ENCODE measurements at places on chromosomes 3 and 15.

DNA sequence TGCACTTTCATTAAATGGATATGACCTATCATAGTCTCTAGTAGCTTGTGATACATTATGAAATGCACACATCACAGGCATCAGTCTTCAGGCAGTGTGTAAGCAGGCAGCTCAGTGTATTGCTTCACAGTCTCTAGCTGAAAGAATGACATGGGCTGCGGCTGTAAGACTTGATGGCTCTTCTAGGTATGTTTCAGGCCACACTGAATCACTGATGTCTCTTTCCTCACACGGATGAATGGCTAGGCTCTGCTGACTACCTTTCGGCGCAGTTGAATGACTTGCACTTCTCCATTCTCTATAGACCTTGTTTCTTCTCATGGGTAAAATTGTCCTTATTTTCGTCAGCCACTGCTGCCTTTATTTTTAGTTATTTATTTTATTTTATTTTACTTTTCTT, 15.4 kb downstream of the APH1B start:
- no peak for DNase-seq

DNA sequence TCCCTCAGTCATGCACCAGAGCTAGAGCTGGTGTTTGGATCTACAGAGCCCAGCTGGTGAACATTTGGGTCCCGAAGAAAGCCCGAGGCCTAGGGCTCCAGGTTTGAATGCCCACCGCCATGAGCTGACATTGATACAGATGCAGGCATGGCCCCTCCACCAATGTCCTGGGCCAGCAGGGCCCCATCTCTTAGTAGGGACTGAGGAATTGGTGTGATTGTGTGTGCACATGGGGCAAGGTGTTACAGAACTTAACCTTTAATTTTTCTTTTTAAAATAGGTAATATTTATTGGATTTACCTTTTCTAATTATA, 11.0 kb downstream of the PODXL2 start:
- no peak for DNase-seq

- no peak for DNase-seq
Measured at GRCh38 chr3:50293079-50293801, 1.0 kb upstream of the IFRD2 start.

GRCh38 chr15:88704791-88705768, 66.3 kb downstream of the ISG20 start:
- no peak for DNase-seq

DNA sequence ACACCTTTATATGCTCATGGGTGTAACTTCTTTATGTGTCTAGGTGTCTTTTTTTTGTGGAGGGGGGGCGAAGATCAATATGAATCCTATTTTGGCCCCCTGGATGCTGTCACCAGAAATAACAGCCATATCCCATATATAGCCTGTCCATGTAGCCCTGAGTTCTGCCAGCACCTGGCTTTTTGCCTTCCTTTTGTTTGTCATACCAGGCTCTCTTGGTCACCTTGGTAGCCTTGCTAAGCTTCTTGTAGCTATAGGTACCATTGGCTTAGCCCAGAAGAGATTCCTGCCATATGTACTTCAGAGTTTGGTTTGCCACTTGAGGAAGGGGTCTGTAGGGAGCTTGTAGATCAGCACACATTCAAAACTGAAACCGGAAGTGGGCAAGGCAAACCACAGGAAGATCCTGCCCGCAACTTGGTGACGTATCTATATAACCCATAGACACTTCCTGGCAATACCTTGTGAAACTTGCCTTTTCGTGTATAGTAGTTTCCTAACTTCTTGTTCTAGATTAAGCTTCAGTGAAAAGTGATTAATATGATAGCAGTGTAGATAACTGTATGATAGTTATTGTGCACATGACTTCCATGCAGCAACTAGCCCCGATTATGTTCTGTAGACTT, 11.9 kb downstream of the RASA2 start:
- peak; percentile 72 for DNase-seq

GRCh38 chr3:123780656-123781055, 103.5 kb downstream of the MYLK start:
- no peak for DNase-seq

DNA sequence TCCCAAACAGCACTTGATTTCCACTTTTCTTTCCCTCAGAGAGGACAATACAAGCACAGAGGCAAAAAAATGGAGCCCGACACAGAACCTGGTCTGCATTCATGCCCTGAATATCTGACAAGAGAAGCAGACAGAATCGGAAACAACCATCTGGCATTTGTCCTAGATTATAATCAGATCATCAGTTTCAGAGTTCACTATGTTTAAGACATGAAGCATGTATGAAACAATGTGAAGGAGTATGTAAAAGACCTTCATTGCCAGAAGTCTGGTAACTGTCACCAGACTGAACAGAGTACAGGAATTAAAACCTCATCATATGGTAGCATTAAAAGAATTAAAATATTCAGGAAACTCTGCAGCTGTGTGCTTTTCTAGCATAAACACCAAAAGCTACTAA, 65.0 kb downstream of the SETD2 start:
- DNase-seq = no peak

- DNase-seq = no peak
Measured at GRCh38 chr3:123446210-123446609, 2.7 kb downstream of the ADCY5 start.

DNA sequence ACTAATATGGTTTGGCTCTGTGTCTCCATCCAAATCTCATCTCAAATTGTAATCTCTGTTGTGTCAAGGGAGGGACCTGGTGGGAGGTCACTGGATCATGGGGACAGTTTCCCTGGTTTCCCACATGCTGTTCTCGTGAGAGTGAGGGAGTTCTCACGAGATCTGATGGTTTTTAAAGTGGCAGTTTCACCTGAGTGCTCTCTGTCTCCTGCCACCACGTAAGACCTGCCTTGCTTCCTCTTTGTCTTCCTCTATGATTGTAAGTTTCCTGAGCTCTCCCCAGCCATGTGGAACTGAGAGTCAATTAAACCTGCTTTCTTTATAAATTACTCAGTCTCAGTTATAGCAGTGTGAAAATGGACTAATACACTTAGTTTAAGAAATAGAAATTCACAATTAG, 228.9 kb downstream of the CD47 start:
- DNase-seq = no peak

GRCh38 chr3:198081421-198081844, 121.4 kb downstream of the LMLN start:
- DNase-seq = no peak

DNA sequence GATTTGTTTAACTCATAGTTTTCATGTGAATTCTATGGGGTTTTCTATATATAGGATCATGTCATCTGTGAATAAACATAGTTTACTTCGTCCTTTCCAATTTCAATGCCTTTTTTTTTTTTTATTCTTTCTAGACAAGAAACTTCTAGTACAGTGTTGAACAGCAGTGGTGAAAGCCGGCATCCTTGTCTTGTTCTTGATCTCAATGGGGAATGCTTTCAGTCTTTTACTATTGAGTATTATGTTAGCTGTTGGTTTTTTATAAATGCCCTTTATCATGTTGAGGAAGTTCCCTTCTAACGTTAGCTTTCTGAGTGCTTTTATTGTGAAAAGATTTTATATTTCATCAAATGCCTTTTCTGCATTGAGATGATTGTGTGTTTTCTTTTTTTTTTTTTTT, 69.0 kb downstream of the SLMAP start:
- no peak for DNase-seq

GRCh38 chr3:168024537-168024941, 71.2 kb downstream of the GOLIM4 start:
- DNase-seq = no peak

DNA sequence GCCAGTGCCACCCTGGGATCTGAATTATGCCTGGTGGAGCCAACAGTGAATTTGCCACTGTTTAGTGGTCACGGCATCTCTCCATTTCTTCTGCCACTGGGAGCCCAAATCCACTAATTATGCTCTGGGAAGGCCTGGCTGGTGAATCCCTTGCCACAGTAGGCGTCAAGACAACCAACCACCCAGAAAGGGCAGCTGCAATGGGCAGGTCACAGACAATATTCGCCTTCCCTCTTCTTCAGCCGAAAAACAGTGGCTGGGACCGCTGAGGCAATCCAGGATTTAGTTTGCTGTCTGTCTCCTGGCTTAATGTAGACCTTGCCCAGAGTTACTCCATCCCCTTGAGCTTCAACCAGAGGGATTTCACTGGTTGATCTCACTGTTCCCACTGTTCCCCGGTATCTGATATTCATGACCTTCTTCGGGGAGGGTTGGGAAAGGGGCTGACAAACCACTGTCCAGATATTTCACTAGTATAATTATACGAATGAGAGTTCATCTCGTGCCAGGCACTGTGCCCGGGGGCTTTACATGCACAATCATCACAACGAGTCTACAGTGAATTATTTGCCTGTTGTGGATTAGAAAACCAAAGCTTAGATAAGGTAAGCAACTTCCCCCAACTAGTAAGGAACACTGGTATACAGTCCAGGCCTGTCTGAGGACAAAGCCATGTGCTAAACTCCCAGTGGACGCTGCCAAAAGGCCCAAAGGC, 49.9 kb upstream of the RAB6B start:
- no peak for DNase-seq

GRCh38 chr3:146593776-146594175, 11.4 kb downstream of the PLSCR5 start:
- DNase-seq = no peak

DNA sequence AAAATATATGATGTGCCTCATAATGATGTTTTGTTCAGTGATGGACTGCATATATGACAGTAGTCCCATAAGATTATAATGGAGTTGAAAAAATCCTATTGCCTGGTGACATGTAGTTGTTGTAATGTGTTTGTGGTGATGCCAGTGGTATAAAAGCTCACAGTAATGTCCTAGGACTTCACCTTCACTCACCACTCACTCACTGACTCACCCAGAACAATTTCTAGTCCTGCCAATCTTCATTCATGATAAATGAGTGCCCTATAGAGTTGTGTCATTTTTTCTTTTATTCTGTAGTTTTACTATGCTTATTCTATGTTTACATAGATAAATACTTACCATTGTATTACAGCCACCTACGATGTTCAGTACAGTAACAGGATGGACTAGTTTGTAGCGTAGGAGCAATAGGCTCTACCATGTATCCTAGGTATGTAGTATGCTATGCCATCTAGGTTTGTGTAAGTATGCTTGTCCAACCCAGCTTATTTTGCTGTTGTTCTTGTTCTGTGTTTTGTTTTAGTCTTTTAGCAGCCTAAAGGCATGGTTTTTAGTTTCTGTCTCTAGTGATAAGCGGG, 88.5 kb upstream of the LRRFIP2 start:
- DNase-seq = no peak

- no peak for DNase-seq
Measured at GRCh38 chr3:127857333-127857732, 35.0 kb upstream of the MGLL start.

DNA sequence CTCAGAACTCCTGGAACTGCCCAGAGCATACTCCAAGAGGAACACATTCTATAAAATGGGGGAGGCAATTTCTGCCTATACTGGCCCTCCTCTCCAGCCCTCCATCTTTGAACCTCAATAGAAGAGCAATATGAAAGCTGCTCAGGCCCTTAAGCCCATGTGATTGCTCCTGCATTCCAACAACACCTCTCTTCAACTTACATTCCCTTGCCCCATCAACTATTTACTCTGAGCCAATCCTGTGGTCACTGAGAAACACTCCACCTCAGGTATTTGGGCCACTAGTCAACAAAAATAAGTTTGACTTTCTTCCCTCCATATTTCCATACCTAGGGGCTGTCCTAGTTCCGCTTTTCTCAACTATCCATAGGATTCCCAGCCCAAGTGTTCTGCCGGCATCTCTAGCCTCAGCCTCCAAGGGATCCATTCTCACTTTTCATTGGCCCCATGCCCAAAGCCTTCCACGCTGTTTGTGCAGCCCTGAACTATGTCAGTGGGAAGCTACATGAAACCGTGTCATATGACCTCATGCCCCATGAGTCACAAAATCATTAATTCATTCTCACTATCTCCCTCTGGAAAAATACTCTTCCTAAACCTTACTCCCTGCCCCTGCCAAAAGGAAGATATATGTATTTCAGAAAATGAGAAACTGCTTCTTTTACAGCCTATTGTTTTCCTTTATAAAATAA, 61.6 kb downstream of the GJD2 start:
- no peak for DNase-seq

Measured in stimulated activated CD8-positive, alpha-beta memory T cell treated with anti-CD3 and anti-CD28 coated beads, Interleukin-4, amount 100 ng/mL, for 1 hour (primary cell).